Bronchus fibroblast of lung (primary cell): ENCODE measurements at places on chromosomes 6 and 20. TPM values are rescaled to one million over a fixed set of nuclear protein-coding genes. Genes with fewer than 3 reads are reported as not detected.

The CALHM4 gene
- total RNA-seq = not detected in 2 replicates

The PROKR2 gene
- not detected in 2 replicates for total RNA-seq

The CDSN gene
- not detected in 2 replicates for total RNA-seq

The COL9A3 gene
- 2.7 and 3.0 TPM in 2 replicates for total RNA-seq

The BTN1A1 gene
- total RNA-seq = not detected in 2 replicates

The SUMO4 gene
- total RNA-seq = 0.67 TPM in 1 of 2 replicates, not detected in the other

The TRIM31 gene
- total RNA-seq = not detected in 2 replicates

The TCFL5 gene
- total RNA-seq = 6.4 and 7.7 TPM in 2 replicates
